ENCODE measurements at places on chromosomes 1 and 21. TPM values are rescaled to one million over a fixed set of nuclear protein-coding genes. Genes with fewer than 3 reads are reported as not detected.

Gene CACNA1S
- polyA plus RNA-seq = 0.24 TPM

Gene MYOG
- polyA plus RNA-seq = not detected

Gene OLFML3
- 5.4 TPM for polyA plus RNA-seq

Gene RGS8
- not detected for polyA plus RNA-seq

Gene CD2
- 14.9 TPM for polyA plus RNA-seq

Gene HENMT1
- 8.9 TPM for polyA plus RNA-seq

Gene E2F2
- 4.0 TPM for polyA plus RNA-seq

Measured in small intestine (tissue), 16 donors.